ENCODE measurements at places on chromosomes 5 and 9. TPM values are rescaled to one million over a fixed set of nuclear protein-coding genes. Genes with fewer than 3 reads are reported as not detected.

SAXO1 gene
- 0.10 TPM for total RNA-seq

HTR1A gene
- total RNA-seq = not detected

TUSC1 gene
- total RNA-seq = 0.52 TPM

SPATA9 gene
- total RNA-seq = not detected

PRDM9 gene
- not detected for total RNA-seq

All from mononuclear cell (primary cell).